ENCODE measurements at places on chromosomes 7 and 10.

GRCh38 chr7:129436335-129436923, 2.2 kb downstream of the STRIP2 start:
- DNase-seq = no peak

DNA sequence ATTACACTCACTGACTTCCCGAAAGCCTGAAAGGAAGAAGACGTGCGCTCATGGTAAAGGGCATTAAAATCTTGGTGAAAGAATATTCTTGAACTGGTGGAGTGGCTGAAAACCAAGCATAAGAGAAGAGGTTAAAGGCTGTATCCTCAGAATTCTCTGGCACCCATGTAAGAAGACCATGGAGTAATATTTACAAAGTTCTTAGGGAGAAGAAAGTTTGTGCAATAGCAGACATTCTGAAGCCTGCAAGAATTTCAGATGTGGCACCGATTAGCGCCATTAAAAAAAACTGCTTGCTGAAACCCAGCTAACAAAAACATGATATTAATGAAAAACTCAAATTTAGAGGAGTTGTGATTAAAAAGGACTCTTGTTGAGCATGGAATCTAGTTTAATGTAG, 44.1 kb downstream of the C1GALT1 start:
- DNase-seq = no peak

DNA sequence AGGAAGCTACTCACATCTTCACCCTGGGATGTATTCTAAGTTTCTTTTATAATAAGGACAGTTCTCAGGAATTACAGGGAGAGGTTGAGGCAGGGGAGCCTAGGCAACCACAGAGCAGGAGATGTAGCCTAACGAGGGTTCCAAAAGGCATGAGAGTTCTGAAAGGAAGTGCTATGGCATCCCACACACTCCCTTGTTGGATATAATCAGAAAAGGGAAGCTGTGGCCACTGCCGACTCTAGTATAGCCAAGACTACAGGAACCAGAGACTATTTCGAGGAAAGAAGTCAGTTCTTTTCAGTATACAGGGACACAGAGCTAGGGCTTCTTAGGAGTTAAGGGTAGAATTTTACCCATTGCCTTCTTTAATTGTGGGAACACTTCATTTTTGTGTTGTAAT, 11.0 kb downstream of the PRR15 start:
- DNase-seq = no peak

GRCh38 chr7:81600608-81601007, 169.2 kb downstream of the HGF start:
- DNase-seq = no peak

DNA sequence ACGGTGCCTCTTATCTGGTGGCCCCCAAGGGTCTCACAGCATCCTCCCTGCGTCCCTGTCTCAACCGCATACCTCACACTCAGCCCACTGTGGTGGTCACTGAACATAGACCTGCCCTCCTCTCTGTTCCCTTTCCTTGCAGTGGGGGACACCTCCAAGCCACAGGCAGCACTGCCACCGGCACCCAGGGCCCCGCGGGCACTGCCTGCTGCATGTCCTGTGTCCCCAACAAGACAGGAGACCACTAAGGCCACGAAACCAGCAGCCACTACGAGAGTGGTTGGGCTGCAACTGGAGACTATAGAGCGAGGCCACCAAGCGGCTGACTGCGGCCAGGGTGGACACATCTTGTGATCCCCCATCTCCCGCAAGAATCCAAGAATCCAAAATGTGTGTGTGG, 15.3 kb downstream of the BRI3 start:
- no peak for DNase-seq

DNA sequence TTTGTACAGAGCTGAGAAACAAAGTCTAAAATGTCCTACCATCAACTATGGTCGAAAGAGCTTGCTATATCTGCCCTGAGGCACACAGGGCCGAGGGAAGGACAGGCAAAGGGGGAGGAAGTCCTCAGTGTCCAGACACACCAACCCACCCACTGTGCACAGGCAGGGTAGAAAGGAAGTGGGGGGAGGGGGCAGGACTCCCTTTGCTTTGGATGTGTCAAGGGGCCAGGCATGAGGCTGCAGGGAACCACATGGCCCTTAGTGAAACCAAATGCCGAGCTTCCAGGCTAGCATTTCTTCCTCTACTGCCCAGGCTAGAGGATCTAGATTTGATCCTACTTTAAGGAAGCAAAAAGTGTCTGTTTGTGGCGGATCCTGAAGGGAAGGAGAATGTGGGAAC, 28.6 kb downstream of the KCNH2 start:
- DNase-seq = no peak

- DNase-seq = no peak
These were observed 14.4 kb upstream of the PANK1 start for GRCh38 chr10:89659143-89660131.

GRCh38 chr7:66929165-66929564, 8.1 kb downstream of the TMEM248 start:
- no peak for DNase-seq

DNA sequence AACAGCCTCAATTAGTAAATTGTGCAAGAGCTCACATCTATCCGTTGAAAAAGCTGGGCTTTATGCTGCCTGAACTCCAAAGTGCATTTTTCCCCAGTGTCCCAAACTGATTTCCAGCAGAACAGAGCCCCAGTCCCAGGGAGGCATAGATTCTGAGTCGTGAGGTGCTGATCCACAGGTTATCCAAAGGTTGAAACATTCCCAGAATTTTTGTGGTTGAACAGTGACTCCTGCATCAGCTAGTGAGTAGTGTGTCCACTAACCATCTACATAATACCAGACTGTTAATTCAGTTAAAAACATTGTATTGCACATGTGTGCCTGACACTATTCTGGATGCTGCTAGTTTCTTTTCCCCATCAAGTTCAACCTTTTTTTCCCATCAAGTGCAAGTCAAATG, 761.5 kb downstream of the GATA3 start:
- no peak for DNase-seq

DNA sequence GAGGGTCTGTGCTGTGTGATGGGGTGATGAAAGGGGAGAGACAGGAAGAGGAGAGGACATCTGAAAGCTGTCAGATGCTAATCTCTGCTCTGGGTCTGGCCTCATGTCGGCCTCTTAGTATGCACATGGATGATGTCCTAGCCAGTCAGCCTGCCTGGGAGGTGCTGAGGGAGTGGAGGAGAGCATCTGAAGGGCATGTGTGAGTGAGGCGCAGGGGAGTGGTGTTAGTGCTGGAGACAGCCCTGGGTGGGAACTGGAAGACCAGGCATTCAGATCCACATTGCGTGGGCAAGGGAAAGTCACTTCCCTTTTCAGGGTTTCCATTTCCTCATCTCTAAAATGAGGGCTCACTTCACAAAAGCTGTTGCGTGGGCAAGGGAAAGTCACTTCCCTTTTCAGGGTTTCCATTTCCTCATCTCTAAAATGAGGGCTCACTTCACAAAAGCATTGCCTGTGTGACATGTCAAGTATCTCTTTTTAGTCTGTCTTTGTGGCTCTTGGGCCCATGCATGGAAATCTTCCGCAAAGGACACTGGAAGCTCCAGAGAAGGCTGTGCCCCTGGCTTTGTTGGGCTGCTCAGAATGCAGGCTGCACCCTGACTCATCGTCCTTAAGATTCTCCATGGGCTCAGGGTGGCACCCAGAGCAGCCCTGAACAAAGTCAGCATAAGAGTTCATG, 10.0 kb downstream of the SFTPD start:
- no peak for DNase-seq

GRCh38 chr10:26486990-26487850, 49.1 kb downstream of the APBB1IP start:
- peak; percentile 45 for DNase-seq

GRCh38 chr10:124569623-124570470, 108.2 kb downstream of the LHPP start:
- no peak for DNase-seq

DNA sequence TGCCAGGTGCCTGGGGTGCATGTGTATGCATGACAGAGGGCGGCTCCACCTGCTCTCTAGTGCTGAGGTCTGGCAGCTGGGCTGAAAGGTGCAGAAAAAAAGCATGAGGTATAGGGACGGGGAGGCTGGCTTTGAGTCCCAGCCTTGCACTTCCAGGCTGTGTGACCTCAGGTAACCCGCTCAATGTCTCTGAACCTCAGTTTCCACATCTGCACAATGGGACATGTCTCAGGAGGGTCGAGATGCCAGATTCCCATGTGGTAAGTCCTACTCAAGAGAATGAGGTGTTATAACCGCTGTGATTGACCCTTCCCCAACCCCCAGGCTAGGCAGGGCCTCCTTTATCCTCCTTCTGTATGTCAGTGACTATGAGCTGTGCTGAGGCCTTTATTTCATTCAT, 48.8 kb downstream of the ARHGAP22 start:
- DNase-seq = no peak

DNA sequence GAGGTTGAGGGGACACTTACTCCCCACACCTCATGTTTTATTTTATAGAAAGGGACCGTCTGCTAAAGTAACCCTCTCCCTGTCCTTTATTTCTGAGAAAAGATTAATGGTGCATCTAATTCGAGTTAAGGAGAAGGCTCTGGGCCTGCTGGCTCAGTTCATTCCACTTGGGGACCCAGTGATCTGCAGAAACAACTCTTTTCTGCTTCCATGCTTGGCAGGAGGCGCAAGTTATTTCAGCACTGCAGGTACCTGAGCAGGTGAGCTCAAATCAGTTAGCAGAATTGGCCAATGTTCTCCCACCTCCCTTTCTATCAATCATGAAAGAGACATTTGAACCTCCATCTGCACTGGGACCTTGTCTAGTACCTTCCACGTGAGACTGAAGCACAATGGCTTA, 396.1 kb downstream of the SFMBT2 start:
- no peak for DNase-seq

DNA sequence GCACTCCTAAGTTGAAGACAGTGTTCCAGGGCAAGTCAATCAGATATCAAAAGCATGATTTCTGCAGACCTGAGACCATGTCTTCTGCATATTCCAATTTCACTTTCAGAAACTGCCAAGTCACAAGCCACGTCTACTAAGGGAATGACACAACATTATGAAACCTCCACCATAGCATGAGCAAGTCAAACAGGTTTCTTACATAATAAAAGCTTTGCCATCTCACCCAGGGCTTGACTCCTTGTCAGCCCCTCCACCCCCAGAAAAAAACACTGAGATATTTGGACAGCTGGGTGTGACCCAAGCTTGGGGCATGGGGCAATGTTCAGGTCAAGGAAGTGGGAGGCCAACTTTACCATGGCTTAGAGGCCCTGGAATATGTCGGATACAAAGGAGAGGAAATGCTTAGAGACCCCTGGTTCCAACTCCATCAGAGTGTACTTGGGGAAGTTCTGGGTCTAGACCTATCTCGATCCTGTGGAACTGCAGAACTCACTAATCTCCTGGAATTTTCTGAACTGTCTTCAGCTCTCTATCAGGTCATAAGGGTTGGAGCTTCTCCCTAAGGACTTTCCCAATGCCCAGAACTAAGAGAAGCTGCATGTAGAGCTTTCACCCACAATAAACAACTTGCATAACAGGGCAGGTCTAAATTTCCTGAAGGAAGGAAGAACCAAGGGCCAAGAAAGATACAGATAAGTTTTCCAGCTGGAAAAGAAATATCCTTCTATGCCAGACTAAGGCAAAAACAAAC, 80.6 kb upstream of the NAMPT start:
- DNase-seq = no peak

DNA sequence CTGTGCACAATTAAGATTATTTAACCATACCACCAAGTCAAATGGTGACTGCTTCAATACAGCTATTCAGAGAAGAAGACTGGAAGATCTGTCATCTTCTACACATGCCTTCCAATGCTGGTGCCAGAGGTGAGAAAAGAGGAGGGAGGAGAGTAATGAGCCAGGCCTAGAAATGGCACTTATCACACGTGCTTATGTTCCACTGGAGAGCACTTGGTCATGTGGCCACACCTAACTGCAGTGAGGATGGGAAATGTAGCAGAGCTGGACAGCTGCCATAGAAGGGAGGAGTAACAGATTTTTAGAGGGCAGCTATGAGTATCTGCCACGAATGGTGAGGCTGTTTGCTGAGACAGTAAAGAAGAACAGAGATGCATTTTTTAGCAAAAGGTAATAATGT, 77.1 kb downstream of the MPLKIP start:
- DNase-seq = no peak

DNA sequence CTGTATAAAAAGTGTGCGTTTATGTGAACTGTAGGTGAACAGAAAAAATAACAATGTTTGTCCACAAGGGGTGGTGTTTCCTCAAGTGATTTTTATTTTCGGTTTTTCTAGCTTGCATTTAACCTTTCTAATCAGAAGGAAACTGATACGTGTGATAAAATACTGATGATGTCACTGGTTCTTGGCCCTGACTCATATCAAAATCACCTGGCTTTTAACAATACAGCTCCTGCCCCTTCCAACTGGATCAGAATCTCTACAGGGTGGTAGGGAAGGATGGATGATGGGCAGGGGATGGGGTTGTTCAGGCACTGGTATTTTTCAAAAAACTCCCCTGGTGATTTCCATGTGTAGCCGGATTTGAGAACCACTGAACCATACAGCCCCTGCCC, 10.9 kb downstream of the NPFFR1 start:
- no peak for DNase-seq

DNA sequence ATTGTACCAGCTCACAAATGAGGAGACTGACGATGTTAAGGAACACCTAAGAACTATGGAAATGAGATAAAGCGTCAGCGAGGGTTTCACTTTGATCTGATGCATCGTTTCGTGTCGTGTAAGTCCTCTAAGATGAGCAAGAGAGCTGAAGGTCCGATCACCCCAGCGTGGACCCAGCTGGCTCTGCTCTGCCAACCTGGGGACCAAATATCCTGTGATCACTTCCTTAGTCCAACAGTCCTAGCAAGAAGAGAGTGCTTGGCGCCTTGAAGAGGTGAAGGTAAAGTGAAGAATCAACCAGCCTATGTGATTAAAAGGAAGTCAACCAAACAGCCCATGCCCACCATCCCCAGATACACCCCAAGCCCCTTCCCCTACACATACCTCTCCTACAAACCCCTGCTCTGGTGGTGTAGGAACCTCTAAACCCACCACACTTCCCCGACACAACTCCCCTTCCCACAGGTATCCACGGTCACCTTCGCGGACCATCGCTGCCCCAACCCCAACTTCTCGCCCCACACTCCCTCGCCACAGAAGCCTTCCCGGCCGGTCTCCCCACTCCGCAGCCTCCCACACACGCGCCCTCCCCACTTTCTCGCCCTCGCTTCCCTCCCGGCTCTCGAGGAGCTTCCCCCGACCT, 722 bp downstream of the UPF2 start:
- DNase-seq = no peak

- no peak for DNase-seq
These were observed 41.9 kb upstream of the PSMG3 start for GRCh38 chr7:1611708-1612241.

- DNase-seq = no peak
These were observed 5.4 kb downstream of the PPIA start for GRCh38 chr7:44801890-44802289.
